ENCODE measurements at places on chromosomes 3 and 15. TPM values are rescaled to one million over a fixed set of nuclear protein-coding genes. Genes with fewer than 3 reads are reported as not detected.

Gene ECE2
- not detected for total RNA-seq

- DNase-seq = no peak
These were observed 49.2 kb downstream of the ALCAM start for GRCh38 chr3:105415951-105416350.

DNA sequence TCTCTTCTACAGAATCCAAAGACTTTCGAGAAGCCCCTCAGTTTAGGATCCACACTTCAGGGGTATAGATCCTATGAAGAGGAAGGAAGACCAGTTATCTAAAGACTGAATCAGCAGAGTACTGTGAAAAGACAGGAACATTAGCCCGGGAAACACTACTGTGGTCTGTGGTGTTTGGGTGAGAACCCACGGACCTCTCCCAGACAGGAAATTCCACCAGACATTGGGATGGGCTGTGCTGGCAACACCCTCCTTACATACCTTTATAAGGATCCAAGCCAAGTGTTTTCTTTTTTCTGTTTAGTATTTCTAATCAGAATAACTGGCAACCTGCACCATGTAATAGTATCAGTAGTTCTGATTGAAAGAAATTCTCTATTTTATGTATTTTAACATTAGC is 14.1 kb downstream of the TMEM207 start:
- DNase-seq = no peak

Gene HHLA2
- under 0.01 TPM for total RNA-seq

- DNase-seq = no peak
These were observed 96.3 kb downstream of the PTPRG start for GRCh38 chr3:61657689-61658088.

- peak; percentile 66 for DNase-seq
These were observed at the start of gene TMEM108 for GRCh38 chr3:133038089-133038730. TSS of gene TMEM108 (plus strand) at chr3:133038391.

Gene MKRN2OS
- total RNA-seq = not detected

Data from dermis blood vessel endothelial cell (primary cell).